ENCODE measurements at places on chromosomes 7 and 10.

DNA sequence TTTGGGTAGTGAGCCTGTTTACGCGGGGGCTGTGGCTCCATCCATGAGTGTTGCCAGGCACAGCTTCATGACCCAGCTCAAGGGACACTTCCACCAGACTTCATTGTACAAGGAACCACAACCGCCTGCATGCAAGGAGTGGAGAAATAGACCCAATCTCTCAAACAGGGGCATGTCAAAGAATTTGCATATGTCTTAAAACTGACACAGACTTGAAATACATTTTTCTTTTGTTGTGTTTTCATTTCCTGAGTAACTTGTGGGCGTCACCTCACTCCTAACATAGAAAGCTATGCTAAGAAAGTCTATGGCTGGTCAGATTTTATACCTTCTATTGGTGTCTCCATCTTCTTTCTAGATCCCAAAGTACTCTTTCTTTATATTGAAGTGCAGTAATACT, 266.2 kb upstream of the RNF32 start:
- no peak for DNase-seq

- DNase-seq = no peak
Measured at GRCh38 chr7:47776335-47776734, 171.9 kb downstream of the PKD1L1 start.

GRCh38 chr10:3874990-3875841, 90.2 kb upstream of the KLF6 start:
- DNase-seq = no peak

- DNase-seq = no peak
Measured at GRCh38 chr7:18288322-18289037, 207.1 kb upstream of the HDAC9 start.

- no peak for DNase-seq
Measured at GRCh38 chr10:46536781-46537180, 19.7 kb downstream of the GPRIN2 start.

DNA sequence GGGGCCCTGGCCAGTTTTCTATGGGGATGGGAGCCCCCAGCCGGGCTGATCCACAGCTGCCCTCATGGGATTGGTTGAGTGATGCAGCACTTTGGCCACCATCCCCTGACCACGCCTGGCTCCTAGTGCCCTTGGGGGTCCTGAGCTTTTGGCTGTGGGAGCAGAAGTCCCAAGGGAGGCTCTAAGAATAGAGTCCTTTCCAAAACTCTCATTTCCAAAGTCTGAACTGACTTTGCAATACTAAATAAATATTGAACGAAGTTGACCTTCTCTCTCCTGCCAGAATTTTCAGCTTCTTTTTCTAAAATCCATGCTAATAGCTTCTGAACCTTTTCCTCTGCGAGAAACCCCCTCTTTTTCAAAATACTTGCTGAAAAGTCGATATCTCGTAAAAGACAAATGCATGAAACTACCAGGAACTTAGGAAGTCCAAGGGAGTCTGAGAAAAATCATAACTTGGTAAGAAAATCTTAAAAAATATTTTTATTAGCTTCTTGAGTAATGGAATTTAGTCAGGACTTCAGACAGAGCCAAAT, 62.7 kb upstream of the IGFBP3 start:
- DNase-seq = no peak

GRCh38 chr10:103765981-103766380, 89.4 kb downstream of the SH3PXD2A start:
- DNase-seq = no peak

GRCh38 chr7:143929224-143929920, 5.7 kb upstream of the OR2F2 start:
- no peak for DNase-seq

- DNase-seq = no peak
Measured at GRCh38 chr10:99450624-99451498, 20.4 kb upstream of the GOT1 start.

DNA sequence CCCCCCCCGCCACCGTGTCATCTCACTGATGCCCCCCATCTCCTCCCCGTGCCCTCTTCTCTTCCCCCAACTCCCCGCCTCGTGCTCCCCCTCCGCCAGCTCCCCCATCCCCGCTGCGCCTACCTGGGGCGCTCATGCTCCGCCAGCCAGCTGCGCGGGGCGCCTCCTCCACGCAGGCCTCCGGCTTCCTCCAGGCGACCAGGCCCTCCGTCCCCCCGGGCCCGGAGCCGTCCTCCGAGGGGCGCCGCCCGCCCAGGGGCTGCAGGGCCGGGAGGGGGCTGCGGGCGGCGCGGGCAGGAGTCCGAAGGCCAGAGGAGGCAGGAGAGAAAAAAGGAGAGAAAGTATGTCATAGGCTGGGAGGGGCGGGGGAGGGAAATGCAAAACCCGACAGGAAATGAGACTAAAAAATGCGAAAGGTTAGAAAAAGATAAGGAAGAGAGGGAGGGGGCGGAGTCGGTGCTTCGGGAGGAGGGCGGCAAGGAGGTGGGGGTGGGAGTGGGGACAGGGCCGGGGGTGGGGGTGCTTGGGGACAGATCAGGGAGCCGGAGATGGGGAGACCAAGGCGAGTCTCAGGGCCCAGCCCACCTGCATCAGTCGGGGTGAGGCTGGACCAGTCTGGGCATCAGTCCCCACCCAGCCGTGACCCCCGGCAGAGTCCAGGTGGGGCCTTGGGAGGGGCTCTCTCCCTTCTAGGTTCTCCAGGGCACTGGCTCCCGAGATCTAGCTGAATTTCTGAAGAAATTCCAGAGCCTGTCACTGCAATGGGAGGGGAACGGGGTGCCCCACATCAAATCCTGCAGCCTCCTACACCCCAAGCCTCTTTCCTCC, at the start of gene CARD11:
Gene CARD11, minus strand, starts transcription at position 324 of the 828 bp plus-strand sequence. CDS start 85,361 bp downstream, outside the sequence.
- peak; percentile 59 for DNase-seq

- DNase-seq = peak; percentile 68
Measured at GRCh38 chr7:151759591-151760042, 117.3 kb downstream of the PRKAG2 start.

DNA sequence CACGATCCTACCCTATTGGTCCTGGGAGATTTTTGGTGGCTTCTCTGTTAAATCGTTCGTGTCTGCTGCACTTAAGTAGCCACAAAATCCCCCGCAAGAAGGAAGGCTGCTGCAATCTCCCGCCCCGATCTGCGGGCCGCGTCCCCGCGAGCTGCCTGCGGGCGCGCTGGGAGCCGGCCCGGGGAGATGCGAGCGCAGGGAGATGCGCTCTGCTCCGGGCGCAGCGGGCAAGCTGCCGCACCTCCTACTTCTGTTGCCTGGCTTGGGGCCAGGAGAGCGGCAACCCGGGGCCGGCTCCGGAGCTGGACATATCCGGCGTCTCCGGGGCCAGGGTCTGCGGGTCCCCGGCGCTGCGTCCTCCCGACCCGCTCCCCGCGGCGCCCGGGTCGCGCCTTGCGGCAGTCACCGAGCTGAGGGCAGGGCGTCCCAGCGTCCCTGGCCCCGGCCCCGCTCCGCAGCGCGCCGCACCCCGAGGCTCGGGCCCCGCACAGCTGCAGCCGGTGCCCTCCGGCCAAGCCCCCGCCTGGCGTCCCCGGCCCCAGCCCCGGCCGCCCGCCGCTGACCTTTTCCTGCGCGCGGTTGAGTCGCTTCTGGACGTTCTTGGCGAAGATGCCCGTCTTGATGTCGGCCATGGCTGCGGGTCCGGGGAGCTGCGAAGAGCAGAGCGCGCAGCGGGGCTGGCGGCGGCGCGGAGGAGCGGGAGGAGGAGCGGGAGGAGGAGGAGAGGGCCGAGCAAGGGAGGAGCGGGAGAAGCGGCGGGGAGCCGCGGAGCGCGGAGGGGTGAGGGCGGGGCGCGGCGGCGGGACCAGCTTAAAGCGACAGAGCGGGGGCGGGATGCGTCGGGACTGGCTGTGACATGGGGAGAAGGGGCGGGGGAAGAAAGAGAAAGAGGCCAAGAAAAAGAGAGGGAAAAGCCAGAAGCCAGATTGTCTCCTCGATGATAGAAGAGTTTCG, at the start of gene AMPH:
Gene AMPH, minus strand, starts transcription at position 654 of the 954 bp plus-strand sequence. Its CDS starts 22 bp downstream, at position 632.
- peak; percentile 21 for DNase-seq

GRCh38 chr7:95907337-95907736, 135.0 kb downstream of the DYNC1I1 start:
- no peak for DNase-seq

DNA sequence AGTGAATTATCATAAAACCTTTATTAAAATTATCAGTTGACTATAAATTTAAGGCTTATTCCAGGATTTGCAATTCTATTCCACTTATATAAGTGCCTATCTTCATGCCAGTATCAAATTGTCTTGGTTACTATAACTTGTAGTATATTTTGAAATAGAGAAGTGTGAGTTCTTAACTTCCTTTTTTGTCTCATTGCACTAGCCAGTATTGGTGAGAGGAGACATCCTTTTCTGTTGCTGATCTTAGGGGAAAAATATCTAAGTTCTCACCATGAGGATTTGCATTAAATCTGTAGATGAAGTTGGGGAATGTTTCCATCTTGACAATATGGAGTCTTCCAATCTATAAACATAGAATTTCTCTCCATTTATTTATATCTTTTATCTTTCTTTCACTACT, 104.2 kb upstream of the MKI67 start:
- DNase-seq = no peak

GRCh38 chr10:84184517-84184916, 9.8 kb upstream of the CDHR1 start:
- DNase-seq = no peak

GRCh38 chr10:96541921-96542320, 28.2 kb upstream of the TLL2 start:
- no peak for DNase-seq

GRCh38 chr7:43612599-43613589, 30.0 kb downstream of the STK17A start:
- peak; percentile 38 for DNase-seq

DNA sequence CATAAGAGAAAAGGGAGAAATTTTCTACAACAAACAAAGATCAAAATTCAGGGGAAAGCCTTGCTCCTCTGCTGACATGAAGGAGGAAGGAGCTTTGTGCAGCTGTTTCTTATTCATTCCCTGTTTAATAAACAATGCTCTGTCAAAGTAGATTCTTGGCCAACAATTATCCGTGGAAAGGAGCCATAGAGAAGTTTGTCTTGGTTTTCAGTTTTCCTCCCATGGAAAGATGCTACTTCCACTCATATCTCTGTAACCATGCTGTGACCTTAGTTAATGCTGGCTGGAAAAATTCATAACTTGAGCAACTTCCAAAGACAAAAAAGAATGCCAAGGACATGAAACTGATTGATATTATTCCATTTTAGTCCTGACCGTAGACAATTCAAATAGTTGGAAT, 8.1 kb downstream of the DDC start:
- DNase-seq = no peak
